ENCODE measurements at places on chromosomes 2 and 18. TPM values are rescaled to one million over a fixed set of nuclear protein-coding genes. Genes with fewer than 3 reads are reported as not detected.

The GORASP2 gene
- total RNA-seq: 76.4 TPM

The CXCR4 gene
- not detected for total RNA-seq

The NEU2 gene
- not detected for total RNA-seq

The DAW1 gene
- total RNA-seq: 1.4 TPM

The CAPN13 gene
- total RNA-seq: not detected

The RAPGEF4 gene
- total RNA-seq: 1.8 TPM

The GAL3ST2 gene
- total RNA-seq: not detected

The POLR1B gene
- total RNA-seq: 19.6 TPM

The CERKL gene
- total RNA-seq: not detected

The TUBA4A gene
- total RNA-seq: 330 TPM

The DCC gene
- total RNA-seq: not detected

The CHRND gene
- total RNA-seq: not detected

The CFAP53 gene
- total RNA-seq: 0.86 TPM

The POTEJ gene
- not detected for total RNA-seq

The CNTNAP5 gene
- not detected for total RNA-seq

The GRHL1 gene
- 10.1 TPM for total RNA-seq

The SH3YL1 gene
- total RNA-seq: 44.0 TPM

The RAB6C gene
- not detected for total RNA-seq

The HSBP1L1 gene
- total RNA-seq: 29.2 TPM

The TMX3 gene
- 33.3 TPM for total RNA-seq

The IL36B gene
- total RNA-seq: not detected

The MYO5B gene
- 2.5 TPM for total RNA-seq

The CREG2 gene
- 0.31 TPM for total RNA-seq

The FHOD3 gene
- total RNA-seq: 7.5 TPM

The RAX gene
- not detected for total RNA-seq

The ZNF236 gene
- total RNA-seq: 4.6 TPM

The PLEK gene
- total RNA-seq: not detected

The DHRS9 gene
- total RNA-seq: not detected

The UGT1A4 gene
- total RNA-seq: not detected

The CRYBA2 gene
- total RNA-seq: not detected

The SPHKAP gene
- total RNA-seq: not detected

The CFAP65 gene
- not detected for total RNA-seq

The RND3 gene
- 38.7 TPM for total RNA-seq

The CLK1 gene
- total RNA-seq: 21.7 TPM

The MGAT4A gene
- 0.53 TPM for total RNA-seq

The HOXD13 gene
- not detected for total RNA-seq

The SLC8A1 gene
- total RNA-seq: 6.8 TPM

The TEKT4 gene
- total RNA-seq: not detected

The BUB1 gene
- total RNA-seq: 46.6 TPM

The EVX2 gene
- total RNA-seq: not detected

The MOGAT1 gene
- not detected for total RNA-seq

The FSHR gene
- total RNA-seq: not detected

The FAM237A gene
- total RNA-seq: not detected

The CD8B2 gene
- total RNA-seq: not detected

The SERPINB3 gene
- 9.4 TPM for total RNA-seq

The ING5 gene
- total RNA-seq: 18.5 TPM

The TFCP2L1 gene
- 16.7 TPM for total RNA-seq

The OSR1 gene
- 8.1 TPM for total RNA-seq

The MARCO gene
- total RNA-seq: 0.08 TPM

The SULT1C4 gene
- total RNA-seq: not detected

The ABCG8 gene
- total RNA-seq: not detected

The FBXO36 gene
- total RNA-seq: 3.7 TPM

The LRRC30 gene
- total RNA-seq: not detected

The MPHOSPH10 gene
- total RNA-seq: 18.8 TPM

The TSN gene
- 59.8 TPM for total RNA-seq

The CCDC85A gene
- total RNA-seq: not detected

The CHCHD5 gene
- 34.8 TPM for total RNA-seq
